ENCODE measurements at places on chromosomes 11 and 22.

DNA sequence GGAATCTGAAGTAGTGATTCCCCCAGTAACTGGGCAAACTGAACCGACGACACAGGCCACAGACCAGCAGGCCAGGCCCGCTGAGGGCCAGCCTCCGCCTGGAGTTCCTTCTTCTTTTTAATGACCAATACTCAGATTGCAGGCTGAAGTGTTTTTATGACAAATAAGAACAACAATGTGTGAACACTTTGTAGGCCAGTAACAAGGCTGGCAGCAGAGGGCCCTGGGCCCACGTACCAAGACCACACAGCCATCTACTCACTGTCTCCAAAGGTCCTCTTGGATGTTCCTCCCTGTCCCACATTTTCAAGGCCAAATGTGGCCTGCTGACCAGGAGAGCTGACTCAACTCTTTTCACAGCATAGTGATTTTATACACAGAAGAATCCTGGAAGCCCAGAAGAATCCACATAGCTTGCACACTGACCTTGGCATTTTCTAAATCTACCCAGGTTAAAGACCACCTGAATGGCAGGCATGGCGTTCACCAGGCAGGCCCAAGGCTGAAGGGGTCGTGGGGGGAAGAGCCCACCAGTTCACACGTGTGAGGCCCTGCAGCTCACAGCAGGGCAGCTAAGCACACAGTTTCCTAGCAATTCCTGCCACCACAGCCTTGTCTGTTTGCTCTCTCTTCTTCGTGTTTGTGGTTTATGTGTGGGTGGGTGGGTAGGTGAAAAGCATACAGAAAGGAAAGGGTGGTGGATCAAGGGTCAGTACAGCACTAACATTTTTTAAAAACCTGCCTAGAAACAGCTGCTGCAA is 13.3 kb downstream of the SMCO4 start:
- no peak for DNase-seq

- no peak for DNase-seq
Observed at GRCh38 chr11:6523253-6523652, 26.2 kb downstream of the DNHD1 start.

DNA sequence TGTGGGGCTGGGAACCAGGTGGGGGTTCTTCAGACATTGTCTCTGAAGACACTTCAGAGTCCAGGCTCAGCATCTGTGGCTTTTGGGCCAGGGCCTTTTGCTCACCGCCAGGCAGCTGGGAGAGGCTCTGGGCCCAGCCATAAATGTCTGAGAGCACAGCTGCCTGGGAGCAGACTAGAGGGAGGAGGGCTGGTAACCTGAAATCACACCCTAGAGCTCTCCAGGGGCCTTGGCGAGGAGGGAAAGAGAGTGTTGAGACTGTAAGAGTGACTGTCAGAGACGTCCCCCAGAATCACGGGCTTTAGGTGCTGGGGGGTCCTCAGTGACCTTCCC is 4.1 kb downstream of the TRABD start:
- no peak for DNase-seq

DNA sequence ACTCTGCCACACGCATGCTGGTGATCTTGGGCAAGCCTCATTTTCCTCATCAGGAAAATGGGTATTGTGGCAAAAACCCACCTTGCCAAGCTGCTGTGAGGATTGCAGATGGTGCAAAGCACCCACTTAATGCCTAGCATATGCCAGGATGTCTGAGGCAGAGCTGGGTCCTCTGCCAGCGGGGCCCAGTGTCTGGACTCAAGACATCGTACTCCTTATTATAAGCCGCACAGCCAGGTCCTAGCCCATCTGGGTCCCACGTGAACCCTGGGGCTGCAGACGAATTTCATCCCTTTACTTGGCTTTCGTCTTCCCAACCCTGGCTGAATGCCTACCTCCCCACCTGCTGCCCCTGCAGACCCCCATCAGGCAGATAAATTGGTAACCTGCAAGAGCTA is 34.5 kb upstream of the ALX4 start:
- DNase-seq, result no peak

DNA sequence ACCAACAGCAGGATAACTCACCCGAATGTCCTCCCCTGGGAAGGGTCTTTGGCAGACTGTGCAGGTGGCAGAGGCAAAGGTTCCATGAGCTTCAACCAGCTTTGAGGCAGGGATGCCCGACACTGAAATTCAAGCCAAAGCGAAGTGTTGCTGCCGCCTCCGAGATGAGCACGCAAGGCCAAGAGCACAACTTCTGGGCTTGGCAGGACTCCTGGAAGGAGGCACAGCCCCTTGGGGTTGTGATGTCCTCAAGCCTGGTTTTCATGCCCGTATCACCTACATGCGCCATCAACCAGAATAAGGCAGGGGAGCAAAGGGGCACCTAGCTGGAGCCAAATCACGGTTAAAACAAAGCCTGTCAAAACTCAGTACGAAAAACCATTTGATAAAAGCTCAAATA is 5.7 kb downstream of the SIRT3 start:
- no peak for DNase-seq

DNA sequence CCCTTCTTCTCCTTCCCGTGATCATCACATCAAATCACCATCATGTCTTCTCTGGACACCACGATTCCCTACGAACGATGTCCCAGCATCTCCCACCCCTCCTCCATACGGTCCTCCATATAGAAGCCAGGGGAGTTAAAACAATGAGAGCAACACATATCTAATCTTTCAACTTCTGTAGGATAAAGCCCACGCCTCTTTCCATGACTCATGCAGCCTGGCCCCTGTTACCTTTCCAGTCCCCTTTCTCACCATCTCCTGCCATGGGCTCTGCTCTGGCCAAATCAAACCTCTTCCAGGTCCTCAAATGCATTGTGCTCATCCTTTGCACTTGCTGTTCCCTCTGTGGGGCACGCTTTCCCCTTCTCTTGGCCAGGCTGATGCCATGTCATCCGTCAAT is 23.6 kb downstream of the RPS6KA4 start:
- DNase-seq, result no peak
